Stimulated activated CD4-positive, alpha-beta T cell treated with anti-CD3 and anti-CD28 coated beads, Interleukin-4, amount 100 ng/mL, for 1 hour (primary cell): ENCODE measurements at places on chromosomes 6 and 20.

DNA sequence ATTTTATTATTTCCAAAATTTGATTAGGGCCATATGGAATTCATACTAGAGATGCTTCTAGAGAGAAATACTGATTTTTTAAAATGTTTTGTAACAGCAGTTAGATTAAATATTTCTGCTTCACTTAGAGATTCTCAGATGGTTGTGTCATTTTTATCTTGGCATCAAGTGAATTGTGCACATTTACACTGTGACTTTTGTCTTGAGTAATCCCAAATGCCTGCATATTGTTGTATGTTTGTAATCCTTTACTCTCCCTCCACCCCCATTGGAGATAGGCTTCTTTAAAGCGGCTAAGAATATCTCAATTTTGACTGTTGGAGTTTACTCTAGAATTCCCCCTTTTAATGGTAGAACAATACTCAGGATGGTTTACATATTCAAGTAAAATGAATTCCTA, 19.0 kb downstream of the STX16 start:
- no peak for DNase-seq

DNA sequence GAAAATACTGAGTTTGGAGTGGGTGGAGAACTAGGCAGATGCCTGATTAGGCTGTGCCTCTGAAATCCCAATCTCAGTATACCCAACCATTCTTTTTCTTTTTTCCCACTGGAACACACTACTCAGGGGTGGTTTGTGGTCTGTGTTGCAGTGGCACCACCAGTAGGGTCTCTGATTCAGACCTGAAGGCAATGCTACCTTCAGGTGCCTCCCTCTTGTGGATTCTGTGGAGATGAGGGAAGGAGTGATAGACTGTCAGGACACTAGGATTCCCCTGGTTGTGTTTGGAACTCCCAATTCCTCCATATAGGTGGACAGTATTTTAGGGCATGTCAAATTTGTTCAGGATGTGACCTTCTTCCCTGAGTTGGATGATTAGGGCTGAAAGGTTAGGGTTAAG, 47.4 kb upstream of the SYNCRIP start:
- no peak for DNase-seq

GRCh38 chr6:21198032-21198640, 395.4 kb upstream of the SOX4 start:
- DNase-seq = no peak

GRCh38 chr6:46293641-46294316, 123.0 kb upstream of the ENPP5 start:
- DNase-seq = no peak

DNA sequence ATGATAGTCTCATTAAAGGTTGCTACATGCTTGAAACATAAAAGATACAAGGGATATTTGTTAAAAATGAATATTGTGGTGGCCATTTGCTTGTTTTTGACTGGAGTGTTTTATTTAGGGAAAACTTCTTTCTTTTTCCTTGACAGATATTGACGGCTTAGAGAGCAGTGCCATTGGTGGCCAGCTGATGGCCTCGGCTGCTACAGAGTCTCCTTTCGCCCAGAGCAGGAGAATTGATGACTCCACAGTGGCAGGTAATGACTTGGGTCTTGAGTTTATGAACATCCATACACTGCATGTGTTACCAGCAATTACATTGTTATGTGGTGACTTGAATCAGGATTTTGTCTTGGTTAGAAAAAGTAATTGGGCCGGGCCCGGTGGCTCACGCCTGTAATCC, 67.5 kb upstream of the PBOV1 start:
- no peak for DNase-seq

- no peak for DNase-seq
These were observed 4.0 kb downstream of the PEX6 start for GRCh38 chr6:42974919-42975505.

DNA sequence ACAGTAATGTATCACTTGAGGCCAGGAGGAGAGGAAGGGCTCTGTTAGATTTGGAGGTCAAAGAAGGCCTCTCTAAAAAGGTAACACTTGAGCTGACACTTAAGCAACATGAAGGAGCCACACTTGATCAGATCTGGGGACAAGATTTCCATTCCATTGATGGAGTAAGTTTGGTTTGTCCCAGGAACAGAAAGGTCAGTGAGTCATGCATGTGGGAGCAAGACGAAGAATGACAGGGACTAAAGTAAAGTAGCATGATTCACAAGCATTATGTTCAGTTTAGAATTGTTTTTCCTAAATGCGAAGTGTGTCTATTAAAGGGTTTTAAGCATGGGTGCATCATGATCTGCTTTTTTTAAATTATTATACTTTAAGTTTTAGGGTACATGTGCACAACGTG, 47.4 kb downstream of the COL21A1 start:
- DNase-seq = no peak

DNA sequence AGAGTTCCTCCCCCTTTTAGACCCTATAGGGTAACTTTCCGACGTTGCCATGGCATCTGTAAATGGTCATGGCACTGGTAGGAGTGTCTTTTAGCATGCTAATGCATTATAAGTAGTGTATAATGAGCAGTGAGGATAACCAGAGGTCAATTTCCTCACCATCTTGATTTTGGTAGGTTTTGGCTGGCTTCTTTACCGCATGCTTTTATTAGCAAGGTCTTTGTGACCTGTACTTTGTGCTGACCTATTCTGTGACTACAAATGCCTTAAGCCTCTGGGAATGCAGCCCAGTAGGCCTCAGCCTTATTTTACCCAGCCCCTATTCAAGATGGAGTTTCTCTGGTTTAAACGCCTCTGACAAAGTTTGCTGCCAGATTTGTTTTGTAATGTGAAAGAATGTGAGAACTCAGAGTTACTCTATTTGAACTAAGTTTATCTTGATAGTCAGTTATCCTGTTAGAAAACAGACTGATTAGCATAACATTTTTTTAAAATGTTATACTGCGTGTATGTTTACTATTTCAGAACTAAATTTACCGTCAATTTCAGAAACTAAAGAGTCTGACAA, 111.3 kb upstream of the PRSS16 start:
- DNase-seq = no peak

- no peak for DNase-seq
These were observed 239.7 kb downstream of the ATXN1 start for GRCh38 chr6:16521528-16521927.

DNA sequence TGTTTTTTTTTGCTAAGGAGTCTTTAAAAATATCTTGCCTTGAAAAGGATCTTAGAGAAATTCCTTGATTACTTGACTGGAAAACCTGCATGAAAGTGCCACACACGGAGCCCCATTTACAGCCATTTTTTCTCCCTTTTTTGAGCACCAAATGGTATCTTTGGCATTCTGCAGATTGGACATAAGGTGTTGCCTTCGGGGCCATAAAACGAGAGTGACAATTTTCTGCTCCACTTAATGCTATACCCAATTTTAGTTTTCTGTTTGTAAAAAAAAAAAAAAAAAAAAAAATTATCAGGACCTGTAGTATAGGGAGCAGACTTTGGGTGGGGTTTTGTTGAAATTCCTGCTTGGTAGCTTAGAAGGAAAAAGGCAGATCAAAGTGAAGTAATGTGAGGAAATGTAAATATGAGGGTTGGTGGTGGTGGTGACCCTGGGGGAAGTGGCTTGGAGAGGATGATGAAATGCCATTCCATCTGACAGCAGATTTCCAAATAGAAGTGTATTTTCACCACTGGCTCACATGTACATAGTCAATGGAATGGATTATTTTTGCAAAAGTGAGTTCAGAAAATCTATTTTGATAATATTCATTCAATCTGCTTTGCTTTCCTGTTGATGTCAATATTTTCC, 212.1 kb upstream of the SOX4 start:
- no peak for DNase-seq
